ENCODE measurements at places on chromosomes 16 and 17.
A peak's percentile ranks its signal among the peaks of the same experiment; 100 is the strongest.

- DNase-seq = no peak
Measured at GRCh38 chr17:59428916-59429485, 97.5 kb downstream of the YPEL2 start.

- DNase-seq = no peak
Measured at GRCh38 chr17:28563475-28563874, 7.8 kb downstream of the PIGS start.

GRCh38 chr17:21029036-21029435 is 13.8 kb downstream of the USP22 start:
- no peak for DNase-seq

GRCh38 chr17:68658999-68659780 is 58.0 kb upstream of the FAM20A start:
- no peak for DNase-seq

DNA sequence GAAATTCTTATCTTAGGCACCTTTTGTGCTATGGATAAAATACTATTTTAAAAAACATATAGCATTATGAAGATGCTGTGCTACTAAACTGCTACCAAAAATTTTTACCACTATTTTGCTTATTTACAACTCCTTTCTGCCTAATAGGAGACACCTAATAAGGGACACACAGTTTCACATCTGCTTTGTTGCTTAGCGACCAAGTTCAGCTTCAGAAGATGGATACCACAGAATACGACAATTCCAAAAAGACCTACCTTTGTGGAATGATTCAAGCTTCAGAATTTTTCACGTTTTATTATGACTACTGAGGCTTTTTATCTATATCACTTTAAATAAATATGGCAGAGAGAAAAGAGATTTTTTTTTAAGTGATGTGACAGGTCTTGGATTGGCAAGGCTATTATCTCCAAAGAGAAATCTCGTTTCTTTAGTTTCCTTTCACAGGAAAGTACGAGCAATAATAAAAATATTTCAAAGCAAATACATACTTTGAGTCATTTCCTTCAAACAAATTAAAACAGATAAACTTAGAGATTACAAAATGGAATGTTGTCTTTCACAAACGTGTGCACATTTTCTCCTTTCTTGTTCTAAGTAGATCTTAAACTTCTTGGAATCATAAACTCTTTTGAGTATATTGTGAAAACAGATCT is 35.4 kb downstream of the SPAG9 start:
- no peak for DNase-seq

DNA sequence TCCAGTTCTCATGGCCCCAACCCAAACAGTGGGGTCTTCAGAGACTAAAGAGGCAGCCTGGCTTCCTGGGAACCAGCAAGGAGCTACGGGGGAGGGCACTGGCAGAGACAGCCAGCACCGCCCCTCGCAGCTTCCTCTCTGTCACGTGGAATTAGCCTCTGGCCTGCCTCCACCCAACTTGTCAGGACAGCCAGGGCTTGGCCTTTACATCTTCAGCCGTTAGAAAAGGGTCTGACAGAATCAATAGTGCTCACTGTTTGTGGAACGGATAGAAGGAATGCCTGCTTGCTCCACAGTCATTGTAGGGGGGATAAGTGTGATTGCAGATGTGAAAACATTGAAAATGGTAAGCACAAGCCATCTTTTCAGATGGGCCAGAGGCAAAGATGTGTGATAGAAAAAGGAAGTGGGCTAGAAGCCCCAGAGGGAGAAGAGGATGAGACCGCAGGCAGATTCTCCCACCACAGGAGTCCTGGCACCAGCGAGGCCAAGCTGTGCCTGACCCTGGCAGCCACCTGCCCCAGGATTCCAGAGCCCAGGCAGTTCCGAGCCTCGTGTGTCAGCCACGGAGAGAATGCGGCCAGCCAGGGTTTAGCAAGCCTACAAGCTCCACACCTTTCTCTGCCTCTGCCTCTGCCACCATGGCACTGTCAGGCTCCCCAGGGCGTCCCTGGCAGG is 18.6 kb downstream of the GRIN2C start:
- peak; percentile 70 for DNase-seq

GRCh38 chr17:63222655-63223054 is 223.5 kb downstream of the CYB561 start:
- DNase-seq = no peak

DNA sequence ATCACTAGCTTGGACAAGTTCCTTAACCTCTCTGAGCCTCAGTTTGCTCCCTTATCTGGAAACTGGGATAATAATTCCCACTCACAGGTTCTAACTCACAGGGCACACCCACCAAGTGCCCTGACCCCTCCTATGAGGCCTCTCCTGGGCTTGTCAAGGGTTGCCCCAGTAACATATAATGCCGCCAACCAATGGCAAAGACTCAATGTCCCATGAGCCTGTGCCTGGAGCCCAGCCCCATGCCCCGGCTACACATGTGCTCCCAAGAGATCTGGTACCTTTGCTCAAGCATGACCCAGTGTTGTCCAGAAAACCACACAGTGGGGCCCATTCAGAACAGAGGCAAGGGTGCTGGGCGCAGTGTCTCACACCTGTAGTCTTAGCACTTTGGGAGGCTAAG is 8.5 kb upstream of the FBXL19 start:
- no peak for DNase-seq

GRCh38 chr17:67491009-67491680 is 114.1 kb downstream of the PITPNC1 start:
- DNase-seq = peak; percentile 66

GRCh38 chr17:76827736-76828135 is 40.5 kb upstream of the MGAT5B start:
- DNase-seq = no peak
